ENCODE measurements at places on chromosomes 11 and 22.

- no peak for DNase-seq
These were observed 3.2 kb downstream of the RPL27A start for GRCh38 chr11:8685820-8686219.

- no peak for DNase-seq
These were observed 8.8 kb upstream of the PLA2G3 start for GRCh38 chr22:31148953-31149627.

GRCh38 chr11:8913961-8914660 lies 3.1 kb downstream of the AKIP1 start:
- peak; percentile 85 for DNase-seq

- no peak for DNase-seq
These were observed 3.8 kb upstream of the C11orf91 start for GRCh38 chr11:33704240-33705002.

- DNase-seq: no peak
These were observed 319.2 kb upstream of the CNTN5 start for GRCh38 chr11:98701541-98701940.

DNA sequence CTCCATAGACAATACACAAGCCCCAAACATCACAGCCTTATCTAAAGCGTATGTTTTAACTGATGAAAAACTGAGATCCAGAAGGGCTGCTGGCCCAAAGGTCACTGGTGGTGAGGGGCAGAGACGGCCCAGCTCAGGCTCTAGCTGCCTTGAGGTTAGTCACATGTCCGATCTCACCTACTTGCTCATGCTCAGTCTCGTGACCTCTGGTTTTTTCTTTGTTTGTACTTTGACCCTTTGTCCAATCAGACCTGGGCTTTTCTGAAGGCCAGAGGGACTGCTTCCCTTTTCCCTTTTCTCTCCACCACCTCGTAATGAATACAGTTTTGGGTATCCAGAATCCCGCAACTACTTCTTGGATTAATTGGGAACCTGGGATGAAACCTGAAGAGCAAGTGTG lies 28.6 kb downstream of the MMP20 start:
- DNase-seq: no peak

GRCh38 chr11:35114906-35115687 lies 23.9 kb upstream of the CD44 start:
- DNase-seq: no peak

GRCh38 chr11:70511345-70511744 lies 113.0 kb downstream of the CTTN start:
- no peak for DNase-seq

DNA sequence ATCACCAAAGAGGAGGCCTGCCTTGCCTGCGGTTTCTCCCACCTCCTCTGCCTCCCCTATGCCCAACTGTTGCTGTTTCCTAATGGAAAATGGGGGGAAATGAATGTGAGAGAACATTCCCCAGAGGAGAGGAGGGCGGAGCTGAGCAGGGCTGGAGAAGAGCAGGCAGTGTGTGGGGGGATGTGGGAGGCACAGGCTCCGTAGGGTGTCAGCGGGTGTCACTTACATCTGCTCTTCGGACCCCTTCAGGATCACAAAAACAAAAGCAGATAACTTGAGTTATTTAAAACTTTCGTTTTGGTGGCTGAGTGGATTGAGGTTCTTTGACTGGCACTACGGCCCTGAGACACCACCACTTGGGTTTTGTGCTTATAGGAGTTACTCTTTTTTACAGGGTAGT lies 93.8 kb downstream of the CEP164 start:
- DNase-seq: no peak

- DNase-seq: no peak
These were observed 1.4 kb downstream of the TRIM34 start for GRCh38 chr11:5626196-5626595.

DNA sequence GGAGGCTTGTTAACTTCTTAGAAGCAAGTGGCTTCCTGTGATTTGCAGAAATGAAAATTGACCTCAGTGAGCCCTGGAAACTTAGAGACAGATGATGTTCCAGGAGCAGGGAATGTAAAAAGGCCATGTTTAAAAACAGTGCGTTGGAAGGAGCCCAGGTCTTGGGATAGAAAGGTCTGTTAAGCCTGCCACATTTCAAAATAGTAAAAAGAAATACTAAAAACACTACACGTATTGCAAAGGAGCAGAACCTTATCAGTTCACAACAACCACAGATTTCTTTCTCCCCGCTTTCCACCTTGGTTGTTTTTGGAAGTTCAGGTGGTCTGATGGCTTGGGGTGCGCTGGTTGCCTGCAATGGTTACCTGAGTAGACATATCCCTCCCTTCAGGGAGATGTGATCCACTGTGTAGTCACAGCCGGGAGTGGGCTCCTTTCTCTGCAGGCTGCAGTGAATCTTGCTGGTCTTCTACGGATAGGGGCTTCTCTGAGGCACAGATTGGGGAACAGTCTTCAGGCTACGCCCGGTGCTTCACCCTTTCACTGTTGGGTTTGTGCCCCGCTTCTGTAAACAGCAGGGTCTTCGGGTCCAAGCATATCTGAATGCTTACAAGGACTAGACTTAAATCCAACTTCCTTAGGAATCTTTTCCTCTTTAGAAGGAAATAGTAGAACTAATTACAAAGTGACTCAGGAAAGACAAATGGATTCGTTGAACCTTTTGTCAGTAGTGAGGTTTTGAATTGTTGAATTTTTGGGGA lies 1.9 kb downstream of the TEAD1 start:
- no peak for DNase-seq

GRCh38 chr11:63766531-63767235 lies 1.9 kb downstream of the ZFTA start:
- no peak for DNase-seq

- no peak for DNase-seq
These were observed 59.1 kb downstream of the WNT11 start for GRCh38 chr11:76147106-76147740.

- DNase-seq: no peak
These were observed 8.1 kb downstream of the RELA start for GRCh38 chr11:65654375-65655349.

DNA sequence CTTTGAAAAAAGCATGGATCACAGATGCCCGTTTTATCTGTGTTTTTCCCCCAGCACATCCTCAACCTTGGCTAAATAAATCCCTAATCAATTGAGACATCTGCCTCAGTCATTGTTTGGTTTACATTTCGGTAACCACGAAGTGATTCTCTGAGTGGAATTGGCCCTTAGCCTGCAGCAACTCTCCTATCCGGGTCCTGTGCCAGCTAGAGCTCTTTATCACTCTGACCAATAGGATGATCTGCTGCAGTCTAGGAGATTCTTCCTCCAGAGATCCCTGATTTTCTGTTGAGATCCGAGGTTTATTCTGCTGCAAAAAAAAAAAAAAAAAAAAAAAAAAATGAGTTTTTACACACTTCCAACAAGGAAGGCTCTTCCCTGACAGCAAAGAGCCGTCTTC lies 137.3 kb downstream of the KCNA4 start:
- DNase-seq: no peak

GRCh38 chr11:72635933-72636332 lies 38.3 kb downstream of the PDE2A start:
- DNase-seq: no peak

DNA sequence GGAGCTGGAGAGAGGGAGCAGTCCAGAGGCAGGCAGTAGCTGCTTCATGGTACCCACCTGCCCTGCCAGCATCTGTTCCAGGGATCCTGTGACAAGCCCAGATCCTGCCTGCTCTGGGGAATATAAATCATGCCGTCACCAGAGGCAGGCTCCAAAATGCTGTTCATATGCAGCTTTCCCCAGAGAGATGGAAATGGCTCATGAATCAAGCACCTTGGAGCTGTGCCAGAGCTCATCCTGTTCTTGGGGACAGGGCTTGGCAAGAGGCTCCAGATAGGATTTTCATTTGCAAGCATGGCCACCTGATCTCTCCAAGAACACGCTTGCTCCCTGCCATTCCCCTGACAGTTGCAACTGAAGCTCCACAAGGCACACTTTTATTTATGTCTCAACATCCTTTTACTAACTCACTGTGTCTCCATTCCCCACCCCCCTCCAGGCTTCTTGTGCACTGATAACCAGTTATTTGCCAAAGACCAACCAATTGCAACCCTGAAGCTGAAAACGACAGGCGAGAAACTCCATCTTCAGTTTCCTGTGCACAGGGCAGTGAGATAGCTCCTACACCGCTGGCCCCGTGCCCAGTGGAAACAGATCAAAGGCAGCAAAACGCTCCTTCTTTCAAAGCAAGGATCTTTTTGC lies 115.8 kb upstream of the PITPNB start:
- DNase-seq: peak; percentile 19

DNA sequence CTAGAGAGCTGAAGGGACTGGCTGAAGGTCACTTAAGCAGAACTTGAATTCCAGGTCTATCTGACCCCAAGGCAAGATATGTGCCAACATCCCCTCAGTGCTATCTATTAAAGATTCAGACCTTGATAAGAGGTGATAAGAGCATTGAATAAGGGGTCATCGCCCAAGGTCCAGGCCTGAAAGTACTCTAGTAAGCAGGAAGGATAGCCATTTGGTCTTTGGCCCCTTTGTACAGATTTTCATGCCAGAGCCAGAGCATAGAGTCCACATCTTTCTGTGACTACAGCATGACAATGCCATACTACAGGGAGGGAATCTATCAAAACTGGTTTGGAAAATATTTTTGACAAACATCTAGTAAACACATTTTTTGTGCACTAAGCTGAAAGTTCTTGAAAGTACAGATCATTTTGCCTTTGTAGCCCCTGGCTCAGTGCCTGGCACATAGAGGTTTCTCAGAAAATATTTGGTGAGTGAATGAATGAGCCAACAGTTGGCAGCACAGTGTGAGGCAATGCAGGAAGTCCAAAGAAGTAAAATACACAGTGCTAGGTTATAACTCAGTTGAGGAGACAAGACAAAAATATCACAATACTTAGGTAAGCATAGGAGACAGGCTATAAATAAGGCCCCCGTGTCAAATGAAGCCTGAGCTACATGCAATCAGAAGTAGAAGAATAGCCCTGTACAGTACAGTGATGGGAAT lies 15.1 kb upstream of the RRAS2 start:
- no peak for DNase-seq

GRCh38 chr11:32438346-32438865 lies 3.1 kb upstream of the WT1 start:
- no peak for DNase-seq

DNA sequence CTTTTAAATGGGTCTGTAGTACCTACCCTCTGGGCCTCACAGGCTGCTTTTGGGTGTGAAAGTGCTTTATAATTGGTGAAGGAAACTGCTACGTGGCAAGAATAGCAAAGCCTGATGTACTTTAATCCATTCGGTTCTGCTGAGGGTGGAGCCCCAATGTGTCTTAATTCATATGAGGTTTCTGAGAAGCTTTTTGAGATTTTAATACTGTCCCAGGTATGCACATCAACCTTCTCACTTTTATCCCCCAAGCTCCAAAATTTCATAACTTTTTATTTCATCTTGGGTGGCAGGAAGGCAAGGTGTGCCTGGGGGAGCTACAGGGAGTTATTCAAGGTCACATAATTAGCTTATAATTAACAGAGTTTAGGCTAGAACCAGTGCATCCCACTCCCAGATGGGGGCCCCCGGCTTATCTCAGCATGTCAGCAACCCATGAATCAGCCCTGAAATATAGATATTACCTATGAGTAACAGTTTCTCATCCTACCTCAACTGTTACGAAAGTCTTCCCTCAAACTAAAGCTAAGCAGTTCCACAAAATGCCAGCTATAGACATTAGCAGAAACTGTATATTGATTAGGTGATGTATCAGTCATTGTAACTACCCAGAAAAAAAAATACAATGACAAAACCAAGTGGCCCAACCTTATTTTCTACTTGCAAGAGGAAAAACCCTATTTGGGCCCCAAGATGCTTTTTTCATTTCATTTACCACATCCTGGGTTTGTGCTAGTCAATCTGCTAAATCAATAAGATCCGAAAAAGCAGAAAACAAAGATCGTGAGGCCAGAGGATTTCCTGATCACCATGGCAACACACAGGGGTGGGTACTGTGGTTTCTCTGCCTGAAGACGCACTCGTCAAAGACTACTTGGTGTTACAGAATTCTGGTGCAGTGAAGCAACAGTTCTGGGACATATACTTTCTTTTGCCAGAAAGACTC lies 26.7 kb downstream of the CD44 start:
- DNase-seq: peak; percentile 23

DNA sequence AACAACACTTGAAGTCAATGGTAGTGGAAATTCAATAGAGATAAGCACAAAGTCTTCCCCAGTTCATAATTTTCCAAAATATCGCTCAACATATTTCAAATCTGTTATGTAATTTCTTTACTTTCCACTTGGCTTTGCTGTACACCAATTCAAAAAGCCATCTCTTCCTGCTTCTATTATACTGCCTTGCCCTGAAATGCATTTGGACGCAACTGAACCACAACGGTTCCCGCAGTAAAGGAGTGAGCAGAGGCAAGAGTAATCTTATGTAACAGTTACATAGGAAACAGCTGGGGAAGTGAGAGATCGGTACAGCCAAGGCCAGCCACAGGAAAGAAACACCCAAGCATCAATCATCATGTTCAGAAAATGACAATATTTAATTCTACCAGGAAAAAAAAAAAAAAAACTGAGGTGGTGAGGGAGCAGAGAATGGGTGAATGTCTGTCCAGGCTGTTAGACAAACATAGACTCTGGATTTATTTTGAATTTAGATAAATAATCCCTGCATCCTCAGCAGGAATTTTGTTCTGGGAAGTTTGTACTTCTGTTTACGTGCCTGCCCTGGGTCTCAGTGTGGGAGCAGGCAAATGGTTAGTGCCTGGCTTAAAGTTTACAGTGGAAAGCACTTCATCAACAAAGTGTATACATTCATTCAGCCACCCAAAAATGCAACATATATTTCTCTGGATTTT lies 392.2 kb downstream of the ETS1 start:
- no peak for DNase-seq

DNA sequence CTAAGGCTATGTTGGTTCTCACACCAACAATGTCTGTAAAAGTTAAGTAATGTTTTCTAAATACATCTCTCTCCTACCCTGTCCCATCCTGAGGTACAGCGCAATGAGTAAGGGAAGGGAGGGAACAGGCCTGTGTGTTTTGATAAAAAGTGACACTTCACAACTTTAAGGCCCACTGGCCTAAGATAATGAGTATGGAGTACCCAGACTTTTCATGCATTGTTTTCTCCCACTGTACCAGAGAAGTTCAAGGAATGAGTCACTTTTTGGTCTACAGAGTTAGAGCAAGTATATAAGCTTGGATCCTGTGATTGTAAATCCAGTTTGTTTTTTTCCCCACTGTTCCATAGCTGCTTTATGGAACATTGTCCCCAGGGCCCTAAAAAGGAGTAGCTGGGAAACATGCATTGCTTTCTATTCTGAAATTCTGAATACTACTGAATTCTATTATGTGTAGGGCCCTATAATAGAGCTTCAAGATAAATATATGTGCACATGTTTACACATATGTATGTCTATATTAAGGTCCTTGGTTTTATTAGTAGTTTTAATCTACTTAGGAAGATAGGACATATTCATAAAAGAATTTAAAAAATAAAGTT lies 29.8 kb downstream of the KCNE3 start:
- DNase-seq: peak; percentile 74

- DNase-seq: no peak
These were observed 100.2 kb upstream of the CHRM4 start for GRCh38 chr11:46491661-46492330.

DNA sequence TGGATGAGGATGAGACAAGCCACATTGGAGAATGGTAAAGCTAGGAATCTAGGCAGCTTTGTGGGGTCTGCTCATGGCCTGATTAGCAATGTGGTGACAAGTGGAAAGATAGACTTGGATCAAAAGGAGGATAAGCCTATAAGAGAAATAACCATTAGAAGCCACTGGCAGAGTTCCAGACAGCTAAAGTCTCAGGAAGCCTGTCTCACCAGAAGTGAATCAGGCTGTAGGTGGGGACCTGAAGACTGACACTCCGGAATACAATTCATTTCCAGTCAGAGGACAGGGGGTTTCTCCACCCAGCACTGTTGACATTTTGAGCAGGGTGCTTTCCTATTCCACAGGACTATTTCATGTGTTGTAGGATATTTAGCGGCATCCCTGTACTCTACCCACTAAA lies 129.7 kb downstream of the ARHGAP42 start:
- DNase-seq: no peak

Data from hematopoietic multipotent progenitor cell treated with erythropoietin and hydrocortisone succinate and interleukin-3 and kit ligand, for 17 days (in vitro differentiated cells).